ENCODE measurements at places on chromosomes 16 and 17.

GRCh38 chr17:4836221-4836620 lies 3.1 kb downstream of the MINK1 start:
- no peaks in the 10 kb centered on the region for H3K4me1 ChIP-seq
- DNase-seq: no peak
- no peak overlapping the region for H3K4me3 ChIP-seq
- H3K36me3 ChIP-seq: no peaks in the 10 kb centered on the region

GRCh38 chr17:48597778-48598631 lies 4.4 kb upstream of the HOXB5 start:
- H3K4me1 ChIP-seq: peaks cover 4% of the 10 kb centered on the region
- DNase-seq: no peak
- peaks cover 96% of the 10 kb centered on the region for H3K27me3 ChIP-seq
- no peak overlapping the region for H3K4me3 ChIP-seq
- no peak overlapping the region for H3K27ac ChIP-seq

- peaks cover 4% of the 10 kb centered on the region for H3K4me1 ChIP-seq
- DNase-seq: no peak
- no peaks in the 10 kb centered on the region for H3K36me3 ChIP-seq
- H3K4me3 ChIP-seq: no peak overlapping the region
- no peaks in the 10 kb centered on the region for H3K27me3 ChIP-seq
- no peak overlapping the region for H3K27ac ChIP-seq
These were observed 13.8 kb downstream of the PKD1 start for GRCh38 chr16:2121853-2122252.

- DNase-seq: no peak
- no peak overlapping the region for H3K4me3 ChIP-seq
- no peaks in the 10 kb centered on the region for H3K27me3 ChIP-seq
- H3K27ac ChIP-seq: no peak overlapping the region
- H3K36me3 ChIP-seq: no peaks in the 10 kb centered on the region
- no peaks in the 10 kb centered on the region for H3K4me1 ChIP-seq
These were observed 105.4 kb downstream of the FTO start for GRCh38 chr16:53809088-53809932.

DNA sequence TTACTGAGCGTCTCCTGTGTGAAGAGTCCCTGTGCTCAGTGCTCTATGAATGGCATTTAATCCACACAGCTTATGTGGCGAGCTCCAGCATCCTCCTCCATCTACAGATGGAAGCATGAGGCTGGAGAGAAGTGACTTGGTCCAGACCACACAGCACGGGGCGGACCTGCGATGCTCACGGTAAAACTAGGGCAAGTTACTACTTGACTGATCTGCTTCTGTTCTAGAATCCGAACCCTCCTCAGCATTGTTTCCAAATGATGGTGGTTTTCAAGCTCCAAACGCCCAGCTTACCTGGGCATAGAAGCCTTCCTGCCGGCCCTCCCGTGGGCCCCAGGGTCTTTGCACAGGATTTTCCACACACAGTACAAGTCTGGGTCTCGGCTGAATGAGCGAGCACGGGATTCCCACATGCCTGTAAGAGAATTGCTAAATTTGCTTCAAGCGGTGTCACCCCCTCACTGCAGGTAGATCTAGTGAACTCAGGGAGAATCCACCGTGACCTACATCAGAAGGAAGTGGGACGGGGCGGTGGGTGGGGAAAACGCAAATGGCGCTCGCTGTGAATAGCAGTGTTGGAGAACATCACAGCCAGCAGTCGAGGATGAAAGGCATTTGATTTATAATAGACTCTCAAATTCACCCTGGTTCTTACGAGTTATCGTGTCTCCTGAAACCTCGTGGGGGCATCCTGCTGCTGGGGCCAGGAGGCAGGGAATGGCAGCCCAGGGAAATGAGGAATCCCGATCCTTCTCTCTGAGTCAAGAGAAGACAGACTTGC lies 101.1 kb downstream of the CMIP start:
- H3K4me1 ChIP-seq: peaks cover 2% of the 10 kb centered on the region
- no peak overlapping the region for H3K27ac ChIP-seq
- DNase-seq: no peak
- H3K4me3 ChIP-seq: no peak overlapping the region
- H3K36me3 ChIP-seq: no peaks in the 10 kb centered on the region
- H3K27me3 ChIP-seq: no peaks in the 10 kb centered on the region

DNA sequence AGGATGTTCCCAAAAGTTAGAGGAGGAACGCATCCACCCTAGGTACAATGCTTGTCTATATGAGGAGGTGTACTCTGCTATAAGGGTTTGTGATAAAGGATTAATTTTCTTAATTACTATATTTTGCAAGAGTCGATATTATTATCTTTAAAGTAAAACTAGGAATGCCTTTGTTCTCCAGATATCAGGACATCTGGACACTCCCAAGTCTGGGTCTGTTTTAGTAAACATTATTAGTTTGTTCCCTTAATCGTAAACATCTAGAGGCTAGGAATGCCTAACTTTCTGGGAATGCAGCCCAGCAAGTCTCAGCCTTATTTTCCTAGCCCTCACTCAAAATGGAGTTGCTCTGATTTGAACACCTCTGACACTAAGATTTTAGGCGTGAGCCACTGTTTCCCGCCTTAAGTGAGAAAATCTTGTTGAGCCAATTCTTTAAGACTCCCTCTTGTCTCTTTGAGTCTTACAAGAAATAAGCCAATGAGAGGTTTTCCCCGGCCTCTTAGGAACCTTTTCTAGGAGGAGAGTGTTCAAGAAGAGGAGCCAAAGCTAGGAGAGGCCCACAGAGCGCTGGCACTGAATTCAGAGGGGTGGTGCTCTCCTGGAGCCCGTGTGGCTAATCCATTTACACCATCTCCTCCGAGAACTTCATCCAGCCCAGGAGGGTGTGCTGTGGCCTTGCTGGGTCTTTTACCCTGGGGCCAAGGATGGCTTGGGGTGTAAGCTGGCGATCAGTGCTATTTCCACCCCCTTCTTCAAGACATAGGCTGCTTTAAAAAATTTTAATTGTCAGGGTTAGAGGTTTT lies 40.9 kb downstream of the SMARCE1 start:
- no peak overlapping the region for H3K27ac ChIP-seq
- no peaks in the 10 kb centered on the region for H3K27me3 ChIP-seq
- no peak for DNase-seq
- no peak overlapping the region for H3K4me3 ChIP-seq

GRCh38 chr17:22507823-22508222 lies 815.5 kb downstream of the KCNJ18 start:
- no peak overlapping the region for H3K27ac ChIP-seq
- H3K27me3 ChIP-seq: no peaks in the 10 kb centered on the region
- no peak overlapping the region for H3K4me3 ChIP-seq
- H3K4me1 ChIP-seq: no peaks in the 10 kb centered on the region
- DNase-seq: no peak

DNA sequence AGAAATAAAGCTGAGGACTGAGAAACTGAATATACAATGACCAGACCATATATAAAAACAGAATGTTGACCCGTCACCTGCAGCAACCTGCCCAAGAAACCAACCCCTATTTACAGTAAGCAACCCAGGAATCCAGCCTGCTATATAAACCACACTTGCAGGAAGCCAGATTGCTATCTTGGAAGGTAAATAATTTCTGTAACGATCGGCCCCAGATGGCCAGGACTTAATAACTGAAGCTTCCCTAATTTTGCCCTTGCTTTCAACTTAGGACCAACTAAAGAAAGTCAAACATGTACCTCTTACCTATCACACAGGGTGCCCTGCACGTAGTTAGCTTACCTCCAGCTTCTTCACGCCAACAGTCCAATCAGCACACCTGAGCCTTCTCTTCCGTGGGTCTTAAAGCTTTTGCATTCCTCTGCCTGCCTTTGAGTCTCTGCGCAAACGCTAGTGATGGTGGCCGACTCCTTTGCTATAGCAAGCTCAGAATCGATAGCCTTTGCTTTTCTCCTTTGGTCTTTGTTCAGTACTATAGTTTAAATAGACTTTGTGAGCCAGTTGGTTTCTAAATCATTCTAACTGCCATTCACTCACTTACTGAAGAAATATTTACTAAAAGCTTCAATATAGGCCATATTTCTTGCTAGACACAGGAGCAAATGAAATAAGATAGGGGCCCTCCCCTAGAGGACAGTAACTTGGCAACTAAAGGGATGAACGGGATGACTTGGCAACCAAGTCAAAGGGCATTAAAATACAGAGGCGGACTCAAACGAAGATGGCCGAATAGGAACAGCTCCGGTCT lies 31.3 kb downstream of the MPHOSPH6 start:
- no peak for DNase-seq
- no peaks in the 10 kb centered on the region for H3K27me3 ChIP-seq
- peak overlapping the region; percentile 35 for H3K4me3 ChIP-seq
- H3K36me3 ChIP-seq: no peaks in the 10 kb centered on the region
- H3K4me1 ChIP-seq: no peaks in the 10 kb centered on the region

GRCh38 chr17:61723914-61724313 lies 132.9 kb upstream of the NACA2 start:
- H3K27ac ChIP-seq: no peak overlapping the region
- H3K36me3 ChIP-seq: no peaks in the 10 kb centered on the region
- no peaks in the 10 kb centered on the region for H3K27me3 ChIP-seq
- H3K4me1 ChIP-seq: no peaks in the 10 kb centered on the region
- H3K4me3 ChIP-seq: no peak overlapping the region

DNA sequence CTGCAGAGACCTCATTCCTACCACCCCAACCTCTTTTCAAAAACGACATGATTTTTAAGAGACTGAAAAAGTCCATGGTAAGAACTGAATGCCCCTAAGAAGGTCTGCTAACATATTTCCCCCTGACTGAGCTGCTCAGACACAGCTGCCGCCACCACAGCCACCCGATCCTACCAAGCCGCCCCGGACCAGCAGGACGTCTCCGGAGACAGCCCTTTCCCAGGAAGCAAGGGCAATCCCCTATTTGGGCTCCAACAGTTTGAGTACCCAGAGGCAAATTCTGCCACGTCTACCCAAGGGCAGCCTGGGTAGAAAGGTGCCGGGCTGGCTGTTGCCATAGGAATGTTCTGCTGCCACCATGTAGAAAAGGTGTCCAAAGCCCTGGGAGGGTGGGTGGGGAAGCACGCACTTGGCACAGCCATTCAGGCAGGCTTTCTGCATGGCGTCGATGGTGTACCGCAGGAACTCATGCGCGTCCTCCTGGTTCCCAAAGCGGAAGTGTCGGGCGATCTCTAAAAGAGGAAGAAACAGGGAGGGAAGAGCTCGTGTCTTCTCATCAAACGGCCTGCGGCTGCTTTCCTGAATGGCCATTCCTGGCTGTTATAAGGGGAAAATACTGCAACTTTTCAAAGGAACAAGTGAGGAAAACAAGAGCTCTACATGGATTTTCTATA lies 13.6 kb downstream of the USP36 start:
- H3K27me3 ChIP-seq: no peaks in the 10 kb centered on the region
- DNase-seq: no peak
- H3K27ac ChIP-seq: no peak overlapping the region

DNA sequence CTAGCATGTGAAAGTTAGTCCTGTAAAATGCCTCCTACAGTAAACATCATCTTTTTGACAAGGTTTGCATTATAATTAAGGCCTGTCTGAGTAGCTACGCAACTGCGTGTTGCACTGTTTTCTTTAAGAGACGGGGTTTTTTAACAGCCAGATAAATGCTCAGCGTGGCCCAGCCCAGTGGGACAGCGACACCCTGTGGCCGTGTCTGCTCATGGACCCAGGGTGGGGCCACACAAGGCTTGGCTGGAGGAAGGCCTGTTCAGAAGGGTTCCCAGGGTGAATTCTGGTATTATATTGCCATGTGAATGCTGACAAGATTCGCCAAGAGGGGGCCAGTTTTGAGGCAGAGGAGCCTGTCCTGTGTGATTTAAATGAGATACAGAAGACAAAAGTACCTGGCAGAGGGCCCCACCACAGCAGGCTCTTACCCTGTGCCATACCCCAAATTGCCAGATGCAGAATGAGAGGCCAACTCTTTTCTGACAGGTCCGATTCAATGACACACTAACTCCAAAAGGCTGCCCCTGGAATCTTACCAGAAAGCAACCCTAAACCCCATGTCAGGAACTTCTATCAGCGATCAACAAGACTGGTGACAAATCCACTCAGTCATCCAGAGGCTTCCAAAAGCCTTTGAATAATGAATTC lies 65.9 kb upstream of the IRX6 start:
- no peaks in the 10 kb centered on the region for H3K36me3 ChIP-seq
- H3K4me3 ChIP-seq: no peak overlapping the region
- peak; percentile 48 for DNase-seq
- no peaks in the 10 kb centered on the region for H3K4me1 ChIP-seq
- H3K27me3 ChIP-seq: no peaks in the 10 kb centered on the region

- DNase-seq: no peak
- H3K36me3 ChIP-seq: no peaks in the 10 kb centered on the region
- H3K4me3 ChIP-seq: no peak overlapping the region
- H3K27ac ChIP-seq: no peak overlapping the region
These were observed 38.4 kb downstream of the PSMD12 start for GRCh38 chr17:67328026-67328425.

DNA sequence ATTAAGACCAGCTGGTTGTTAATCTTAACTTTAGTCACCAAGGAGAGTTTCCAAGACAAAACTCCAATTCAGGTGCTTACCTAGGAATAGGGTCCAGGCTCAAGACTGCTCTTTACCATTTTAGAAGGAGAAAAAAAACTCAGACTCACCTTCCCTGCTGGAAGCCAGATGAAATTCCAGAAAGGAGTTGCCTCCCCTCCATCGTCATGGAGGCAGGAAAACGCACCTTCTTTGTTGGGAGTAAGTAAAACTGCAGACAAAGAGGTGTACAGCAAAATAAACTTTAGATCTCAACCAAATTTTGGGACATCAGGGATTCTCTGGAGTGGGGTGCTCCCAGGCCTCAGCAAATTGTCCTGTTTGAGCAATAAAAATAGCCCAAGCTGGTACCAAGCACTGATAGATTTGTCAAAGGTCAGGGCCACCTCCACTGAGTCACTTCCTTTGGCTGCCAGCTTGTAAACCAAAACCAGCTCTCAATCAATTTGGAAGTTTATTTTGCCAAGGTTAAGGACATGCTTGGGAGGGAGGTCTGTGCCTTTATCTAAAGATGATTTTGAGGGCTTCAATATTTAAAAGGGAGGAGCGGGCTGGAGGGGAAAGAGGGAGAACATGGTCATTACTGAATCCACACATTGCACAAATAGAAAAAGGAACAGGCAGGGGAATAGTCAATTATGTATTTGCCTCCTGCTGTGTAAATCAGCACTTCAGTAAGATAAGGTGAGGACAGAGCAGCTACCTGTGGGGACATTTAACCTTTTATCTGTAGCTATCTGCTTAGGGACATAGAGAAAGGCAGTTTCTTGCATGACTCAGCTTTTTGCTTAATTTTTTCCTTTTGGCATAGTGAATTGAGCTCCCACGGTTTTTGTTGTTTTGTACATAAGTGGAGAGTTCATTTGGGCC lies 1.5 kb upstream of the ALDH3A2 start:
- no peak overlapping the region for H3K4me3 ChIP-seq
- H3K27ac ChIP-seq: no peak overlapping the region
- H3K27me3 ChIP-seq: no peaks in the 10 kb centered on the region
- DNase-seq: no peak

Data from iPS DF 6.9 (cell line).